T-cell (primary cell): ENCODE measurements at places on chromosomes 3 and 15. TPM values are rescaled to one million over a fixed set of nuclear protein-coding genes. Genes with fewer than 3 reads are reported as not detected.

DNA sequence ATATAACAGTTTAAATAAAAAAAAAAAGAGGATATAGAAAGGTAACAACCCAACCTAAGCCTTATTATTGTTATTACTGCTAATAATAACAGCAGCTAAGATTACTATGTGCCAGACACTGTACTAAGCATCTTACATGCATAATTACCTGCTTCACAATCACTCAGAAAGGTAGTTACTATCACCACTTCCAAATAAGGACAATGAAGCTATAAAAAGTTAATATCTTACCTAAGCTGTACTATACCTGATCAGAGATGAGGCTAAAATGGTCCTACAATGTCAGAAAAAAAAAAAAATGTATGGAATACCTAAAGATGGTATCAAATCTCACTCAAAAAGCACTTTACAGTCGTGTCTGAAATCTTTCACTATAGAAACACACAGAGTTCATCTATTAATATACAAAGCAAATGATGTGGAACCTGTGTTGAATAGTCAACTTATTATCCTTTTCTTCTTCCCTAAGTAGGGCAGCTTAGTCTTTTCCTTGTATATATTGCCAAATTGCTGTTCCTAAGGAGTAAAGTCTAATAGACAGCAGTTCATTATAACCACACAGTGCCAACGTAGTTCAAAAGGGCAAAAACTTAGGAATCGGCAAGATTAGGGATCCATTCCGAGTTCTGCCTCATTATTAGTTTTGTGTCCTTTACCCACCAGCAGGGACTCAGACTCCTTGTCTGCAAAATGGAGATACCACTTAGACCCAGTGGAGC lies 23.8 kb downstream of the GSK3B start:
- H3K4me3 ChIP-seq = no peak overlapping the region
- no peak for DNase-seq
- H3K27me3 ChIP-seq = no peaks in the 10 kb centered on the region
- peaks cover 2% of the 10 kb centered on the region for H3K4me1 ChIP-seq
- no peak overlapping the region for H3K27ac ChIP-seq
- no peaks in the 10 kb centered on the region for H3K36me3 ChIP-seq

- H3K27me3 ChIP-seq = no peaks in the 10 kb centered on the region
- no peak overlapping the region for H3K27ac ChIP-seq
- H3K4me1 ChIP-seq = no peaks in the 10 kb centered on the region
- no peak overlapping the region for H3K4me3 ChIP-seq
- DNase-seq = no peak
- H3K36me3 ChIP-seq = no peaks in the 10 kb centered on the region
These were observed 66.7 kb upstream of the NANOGP8 start for GRCh38 chr15:35151782-35152181.

DNA sequence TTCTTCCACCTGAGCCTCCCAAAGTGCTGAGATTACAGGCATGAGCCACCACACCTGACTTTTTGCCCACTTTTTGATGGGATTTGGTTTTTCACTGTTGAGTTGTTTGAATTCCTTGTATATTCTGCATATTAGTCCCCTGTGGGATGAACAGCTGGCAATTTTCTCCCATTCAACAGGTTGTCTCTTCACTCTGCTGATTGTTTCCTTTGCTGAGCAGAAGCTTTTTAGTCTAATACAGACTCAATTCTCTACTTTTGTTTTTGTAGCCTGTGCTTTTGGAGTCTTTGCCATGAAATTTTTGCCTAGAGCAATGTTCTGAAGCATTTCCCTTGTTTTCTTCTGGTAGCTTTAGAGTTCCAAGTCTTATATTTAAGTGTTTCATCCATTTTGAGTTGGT lies 62.7 kb upstream of the MFGE8 start:
- DNase-seq = no peak
- no peak overlapping the region for H3K27ac ChIP-seq
- no peaks in the 10 kb centered on the region for H3K36me3 ChIP-seq
- no peaks in the 10 kb centered on the region for H3K4me1 ChIP-seq
- no peaks in the 10 kb centered on the region for H3K27me3 ChIP-seq

DNA sequence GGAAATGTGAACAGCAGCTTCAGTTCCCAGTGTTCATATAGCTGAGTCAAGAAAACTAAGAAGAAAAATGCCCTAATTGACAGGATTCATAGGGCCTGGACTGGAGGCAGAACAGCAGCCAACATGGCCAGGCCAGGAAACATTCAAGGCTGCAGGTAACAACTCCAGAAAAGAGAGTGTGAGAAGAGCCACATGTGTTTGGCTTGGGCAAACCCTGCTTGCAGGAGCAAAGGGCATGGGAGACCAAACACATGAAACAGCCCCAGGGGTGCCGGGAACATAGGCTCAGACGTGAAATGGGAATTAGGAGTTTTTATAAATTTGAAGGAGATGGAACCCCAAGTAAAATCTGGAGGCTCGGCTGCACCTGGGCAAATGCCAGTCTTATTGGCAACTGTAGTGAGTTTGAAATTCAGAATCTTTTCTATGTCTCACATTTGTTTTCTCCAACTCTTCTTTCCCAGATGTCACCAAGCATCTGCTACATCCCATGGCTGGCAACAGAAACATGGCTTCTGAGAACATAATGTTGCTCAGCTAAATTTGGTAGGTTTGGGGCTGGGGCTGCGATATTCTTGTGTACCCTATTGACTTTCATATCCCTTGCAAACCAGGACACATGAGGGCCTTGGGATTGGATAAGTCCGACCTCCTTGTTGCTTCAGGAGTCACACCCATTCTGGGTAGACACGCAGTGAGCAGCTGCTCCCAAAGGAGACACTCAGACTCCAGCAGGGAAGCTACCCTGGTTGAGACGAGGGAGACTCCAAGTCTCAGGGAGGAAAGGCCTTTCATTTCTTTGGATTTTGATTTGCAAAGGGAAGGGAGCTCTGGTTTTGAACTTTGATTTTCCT lies 98.9 kb upstream of the CLSTN2 start:
- no peak overlapping the region for H3K4me3 ChIP-seq
- no peaks in the 10 kb centered on the region for H3K36me3 ChIP-seq
- no peaks in the 10 kb centered on the region for H3K27me3 ChIP-seq
- DNase-seq = no peak
- no peaks in the 10 kb centered on the region for H3K4me1 ChIP-seq

DNA sequence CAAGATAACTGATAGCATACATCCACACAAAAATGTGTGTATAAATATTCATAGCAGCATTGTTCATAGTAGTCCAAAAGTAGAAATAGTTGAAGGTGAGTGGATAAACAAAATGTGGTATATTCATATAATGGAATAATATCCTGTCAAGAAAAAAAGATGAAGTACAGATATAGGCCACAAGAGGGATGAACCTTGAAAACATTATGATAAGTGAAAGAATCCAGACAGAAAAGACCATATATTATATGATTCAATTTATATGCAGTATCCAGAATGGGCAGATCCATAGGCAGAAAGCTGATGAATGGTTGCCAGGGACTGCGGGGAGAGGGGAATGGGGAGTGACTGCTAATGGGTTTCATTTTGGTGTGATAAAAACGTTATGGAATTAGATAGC lies 54.3 kb upstream of the TNIK start:
- H3K27ac ChIP-seq = no peak overlapping the region
- H3K4me1 ChIP-seq = no peaks in the 10 kb centered on the region
- H3K27me3 ChIP-seq = no peaks in the 10 kb centered on the region

DNA sequence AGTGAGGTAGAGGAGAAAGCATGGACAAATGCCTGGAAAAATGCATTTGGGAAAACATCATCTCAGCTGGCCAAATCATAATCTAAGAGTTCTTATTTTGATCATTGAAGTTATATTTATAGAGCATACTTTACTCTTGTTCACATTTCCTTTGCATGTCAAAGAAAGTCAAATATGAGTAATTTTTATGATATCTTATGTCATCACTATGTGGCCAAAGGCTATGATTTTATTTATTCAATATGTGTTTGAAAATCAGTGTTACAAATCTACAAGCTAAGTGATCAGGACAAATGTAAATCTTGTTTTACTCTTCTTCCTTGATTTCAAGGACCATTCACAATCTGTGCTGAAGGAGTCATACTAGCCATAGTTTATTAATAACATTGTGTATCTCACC lies 237.2 kb upstream of the DPH6 start:
- DNase-seq = no peak
- no peaks in the 10 kb centered on the region for H3K27me3 ChIP-seq
- H3K4me1 ChIP-seq = no peaks in the 10 kb centered on the region
- H3K27ac ChIP-seq = no peak overlapping the region

DNA sequence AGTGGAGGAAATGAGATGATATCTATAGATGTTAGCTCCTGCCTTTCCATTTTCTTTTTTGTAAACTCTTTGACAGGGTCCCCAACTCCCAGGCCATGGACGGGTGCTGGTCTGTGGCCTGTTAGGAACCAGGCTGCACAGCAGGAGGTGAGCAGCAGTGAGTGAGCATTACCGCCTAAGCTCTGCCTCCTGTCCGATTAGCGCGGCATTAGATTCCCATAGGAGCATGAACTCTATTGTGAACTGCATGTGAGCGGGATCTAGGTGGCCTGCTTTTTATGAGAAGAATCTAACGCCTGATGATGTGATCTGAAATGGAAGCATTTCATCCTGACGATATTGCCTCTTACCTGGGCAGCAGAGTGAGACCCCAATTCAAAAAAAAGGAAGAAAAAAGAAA lies 56.8 kb upstream of the CHD2 start:
- H3K4me3 ChIP-seq = no peak overlapping the region
- H3K4me1 ChIP-seq = peaks cover 65% of the 10 kb centered on the region
- H3K36me3 ChIP-seq = no peaks in the 10 kb centered on the region
- peak overlapping the region; percentile 54 for H3K27ac ChIP-seq
- DNase-seq = no peak

GRCh38 chr15:89469426-89470096 lies 26.8 kb downstream of the RHCG start:
- H3K4me1 ChIP-seq = no peaks in the 10 kb centered on the region
- no peaks in the 10 kb centered on the region for H3K36me3 ChIP-seq
- H3K27ac ChIP-seq = no peak overlapping the region
- H3K4me3 ChIP-seq = no peak overlapping the region
- DNase-seq = no peak

DNA sequence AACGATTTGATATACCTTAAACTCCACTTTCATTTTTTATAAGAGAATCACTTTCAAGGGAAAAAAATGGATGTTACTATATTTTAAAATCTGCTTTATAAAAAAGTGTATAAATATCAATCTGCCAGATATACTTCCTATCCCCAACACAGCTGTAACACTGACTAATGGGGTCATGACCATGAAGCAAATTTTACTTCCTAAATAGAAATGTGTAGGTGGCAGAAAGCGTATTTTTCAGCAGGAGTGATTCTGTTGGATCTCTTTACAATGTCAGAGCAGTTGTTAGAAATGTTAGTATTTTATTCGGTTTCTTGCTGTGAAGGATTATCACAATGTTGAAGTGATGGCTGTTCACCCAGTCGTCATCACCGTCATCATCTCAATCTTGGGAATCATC lies 5.5 kb upstream of the C15orf40 start:
- H3K27ac ChIP-seq = no peak overlapping the region
- peaks cover 7% of the 10 kb centered on the region for H3K4me1 ChIP-seq
- no peaks in the 10 kb centered on the region for H3K27me3 ChIP-seq
- H3K36me3 ChIP-seq = no peaks in the 10 kb centered on the region
- no peak overlapping the region for H3K4me3 ChIP-seq

GRCh38 chr15:69443032-69443611 lies 9.5 kb upstream of the RPLP1 start:
- H3K36me3 ChIP-seq = no peaks in the 10 kb centered on the region
- DNase-seq = no peak
- H3K27ac ChIP-seq = no peak overlapping the region
- peaks cover 2% of the 10 kb centered on the region for H3K4me1 ChIP-seq

- H3K27me3 ChIP-seq = no peaks in the 10 kb centered on the region
- no peaks in the 10 kb centered on the region for H3K36me3 ChIP-seq
- DNase-seq = no peak
- H3K4me1 ChIP-seq = no peaks in the 10 kb centered on the region
- H3K27ac ChIP-seq = no peak overlapping the region
These were observed 169.1 kb downstream of the FAM43A start for GRCh38 chr3:194854659-194855390.

DNA sequence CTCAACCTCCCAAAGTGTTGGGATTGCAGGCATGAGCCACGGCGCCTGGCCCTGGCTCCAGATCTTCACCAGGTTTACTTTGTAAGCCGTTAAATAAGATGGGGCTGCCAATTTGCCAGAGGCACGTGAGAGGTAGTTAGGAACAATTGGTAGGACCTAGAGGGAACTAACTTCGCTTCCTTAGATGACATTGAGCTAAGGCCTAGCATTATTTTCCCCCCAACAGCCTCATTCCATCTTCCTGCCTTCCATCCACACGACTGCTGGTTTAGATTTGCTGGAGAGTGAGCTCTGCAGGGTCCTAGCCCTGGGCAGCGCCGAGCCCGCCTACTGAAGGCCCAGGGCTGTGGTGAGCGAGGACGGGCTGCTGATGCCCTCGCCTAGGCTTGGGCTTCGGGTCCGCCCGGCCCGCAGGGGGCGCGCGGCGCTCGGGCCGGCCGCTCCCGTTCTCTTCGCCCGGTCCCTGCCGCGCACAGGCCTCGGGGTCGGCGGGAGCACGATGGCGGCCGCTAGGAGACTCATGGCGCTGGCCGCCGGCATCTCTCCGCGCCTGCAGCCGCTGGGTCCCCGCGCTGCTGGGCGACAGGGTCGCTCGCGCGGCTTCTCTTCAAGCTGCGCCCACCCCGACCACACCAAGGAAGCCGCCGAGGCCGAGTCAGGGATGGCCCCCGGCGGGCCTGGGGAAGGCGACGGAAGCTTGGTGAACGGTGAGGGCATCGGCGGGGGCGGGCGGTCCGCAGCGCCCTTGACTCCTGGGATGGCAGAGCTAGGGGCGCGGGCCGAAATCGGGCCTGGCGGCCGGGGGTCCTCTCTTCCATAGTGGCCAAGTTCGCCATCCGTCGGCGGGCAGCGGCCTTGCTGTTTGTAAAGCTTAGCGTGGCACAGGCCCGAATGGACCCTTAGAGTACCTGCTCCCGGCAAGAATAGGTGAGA lies 21.9 kb downstream of the DHX30 start:
- no peaks in the 10 kb centered on the region for H3K36me3 ChIP-seq
- H3K4me3 ChIP-seq = peak overlapping the region; percentile 81

DNA sequence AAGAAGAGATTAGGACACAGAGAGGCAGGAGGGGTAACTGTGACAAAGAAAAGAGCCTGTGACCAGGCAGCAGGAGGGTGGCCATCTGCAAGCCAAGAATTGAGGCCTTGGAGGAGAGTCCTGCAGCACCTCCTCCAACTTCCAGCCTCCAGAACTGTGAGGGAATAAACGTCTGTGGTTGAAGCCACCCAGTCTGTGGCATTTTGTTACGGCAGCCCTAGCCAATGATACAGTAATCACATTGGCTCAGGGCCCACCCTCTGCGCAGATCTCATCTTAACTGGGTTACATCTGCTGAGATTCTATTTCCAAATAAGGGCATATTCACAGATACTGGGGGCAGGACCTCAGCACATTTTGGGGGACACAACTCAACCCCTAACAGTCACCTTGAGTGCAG lies 11.3 kb downstream of the SELENOS start:
- no peak overlapping the region for H3K4me3 ChIP-seq
- DNase-seq = no peak
- H3K27me3 ChIP-seq = peaks cover 4% of the 10 kb centered on the region

TEX55 gene
- not detected for total RNA-seq

WDR49 gene
- total RNA-seq = 0.56 TPM

ADGRG7 gene
- total RNA-seq = not detected

ADIPOQ gene
- total RNA-seq = not detected

CMSS1 gene
- total RNA-seq = 16.2 TPM
